ENCODE measurements at places on chromosomes 1 and 21.

DNA sequence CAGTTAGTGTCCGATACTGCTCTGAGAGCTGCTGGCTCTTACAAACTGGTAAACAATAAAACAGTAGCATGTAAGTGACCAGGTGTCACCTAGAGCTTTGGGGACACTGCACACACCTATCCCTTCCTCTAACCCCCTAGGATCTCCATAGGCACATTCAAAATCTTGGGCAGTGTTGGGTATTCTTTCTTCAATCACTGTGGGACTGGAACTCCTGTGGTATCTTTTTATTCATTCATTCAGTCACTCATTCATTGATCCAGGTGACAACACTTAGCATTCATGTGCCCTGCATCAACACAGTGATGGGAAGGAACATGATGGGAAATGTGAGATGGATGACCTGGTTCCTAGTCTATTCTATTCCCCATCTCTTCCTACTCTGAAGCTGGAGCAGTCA lies 73.9 kb downstream of the HHAT start:
- no peak for DNase-seq

DNA sequence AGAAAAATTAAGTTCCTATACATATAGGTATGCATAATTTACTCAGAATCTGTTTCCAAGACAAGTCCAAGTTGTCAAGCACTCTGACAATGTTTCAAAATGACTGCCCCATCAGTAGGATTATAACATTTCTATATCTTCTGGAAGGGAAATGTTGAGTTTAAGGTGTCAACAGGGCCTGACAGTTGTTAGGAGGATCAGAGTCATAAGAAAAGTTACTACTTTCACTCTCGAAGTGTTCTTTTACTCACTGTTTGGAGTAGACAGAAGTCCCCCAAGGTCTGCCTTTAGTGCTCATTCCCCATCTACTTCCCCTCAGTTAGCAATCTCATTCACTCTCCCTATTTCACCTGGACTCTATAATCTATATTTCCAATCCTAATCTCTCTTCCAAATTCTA lies 20.6 kb upstream of the MAGI3 start:
- no peak for DNase-seq

- peak; percentile 16 for DNase-seq
Measured at GRCh38 chr21:31180256-31181081, 142.2 kb upstream of the KRTAP19-8 start.

GRCh38 chr1:38083541-38083940 lies 36.9 kb upstream of the POU3F1 start:
- peak; percentile 98 for DNase-seq

GRCh38 chr1:54407404-54408146 lies 1.4 kb upstream of the SSBP3 start:
- peak; percentile 80 for DNase-seq

- no peak for DNase-seq
Measured at GRCh38 chr1:103273106-103273505, 164.8 kb upstream of the COL11A1 start.

- DNase-seq = no peak
Measured at GRCh38 chr1:14495381-14495780, 103.1 kb upstream of the KAZN start.

DNA sequence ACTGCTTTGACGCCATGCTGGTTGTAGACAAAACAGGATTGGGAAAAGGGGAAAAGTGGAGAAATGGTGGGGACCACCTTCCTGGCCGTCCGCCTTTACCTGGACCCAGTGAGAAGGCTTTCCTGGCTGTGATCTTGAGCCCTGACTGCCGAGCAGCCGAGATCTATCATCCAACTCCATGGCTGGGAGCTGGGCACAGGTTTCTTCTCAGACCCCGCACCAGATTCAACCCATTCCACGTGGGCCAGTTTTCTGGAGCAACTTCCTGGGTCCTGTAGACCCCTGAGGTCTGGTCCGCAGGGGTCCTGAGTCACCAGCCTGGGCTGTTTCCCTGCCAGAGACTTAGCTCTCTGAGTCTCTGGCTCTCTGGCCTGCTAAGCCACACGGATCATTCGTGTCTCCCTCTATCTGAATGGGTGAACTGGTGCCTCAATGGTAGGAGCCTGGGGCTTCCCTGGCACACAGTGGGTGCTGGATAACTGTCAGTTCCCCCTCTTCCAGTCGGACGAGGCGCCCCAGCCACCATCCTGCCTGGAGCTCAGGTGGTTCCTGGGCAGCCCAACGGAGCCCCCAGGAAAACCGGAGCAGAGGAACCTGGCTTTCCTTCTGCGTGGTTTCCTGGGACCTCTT lies 4.5 kb upstream of the NPHP4 start:
- no peak for DNase-seq

DNA sequence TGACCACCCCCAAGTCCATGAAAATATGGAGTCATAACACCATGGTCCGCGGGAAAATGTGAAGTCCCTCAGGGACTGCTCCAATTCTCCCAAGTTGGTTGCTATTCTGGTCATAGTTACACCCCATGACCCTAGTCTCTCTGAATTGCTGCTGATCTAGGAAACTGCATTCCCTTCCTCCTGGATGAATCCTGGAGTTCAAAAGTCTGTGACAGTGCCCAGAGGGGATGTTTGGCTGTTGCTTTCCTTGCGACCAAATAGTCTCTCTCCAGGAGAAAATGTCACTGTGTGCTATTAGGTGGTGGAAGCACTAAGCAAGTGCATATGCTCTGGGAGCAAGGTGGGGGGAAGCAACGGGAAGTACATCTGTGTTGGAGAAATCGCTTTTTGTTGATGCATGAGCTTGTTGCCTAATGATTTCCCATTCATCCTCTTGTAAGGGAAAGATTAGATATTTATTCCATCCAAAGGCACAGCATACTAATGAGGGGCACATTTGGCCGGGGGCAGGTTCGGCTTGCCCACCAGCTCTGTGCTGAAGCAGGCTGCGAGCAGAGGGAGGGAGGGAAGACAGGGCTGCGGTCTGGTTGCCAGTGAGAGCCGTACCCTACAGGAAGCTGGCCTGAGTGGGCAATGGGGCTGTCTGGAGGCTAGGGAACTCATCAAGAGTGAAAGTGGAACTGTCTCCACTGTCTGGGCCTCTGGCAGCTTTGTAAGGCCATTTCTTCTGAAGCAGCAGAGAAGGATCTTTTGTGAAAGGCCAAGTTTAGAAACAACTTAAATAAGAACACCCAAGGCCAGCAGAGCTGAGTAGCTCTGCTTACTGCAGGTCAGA lies 27.2 kb downstream of the SYT6 start:
- no peak for DNase-seq

DNA sequence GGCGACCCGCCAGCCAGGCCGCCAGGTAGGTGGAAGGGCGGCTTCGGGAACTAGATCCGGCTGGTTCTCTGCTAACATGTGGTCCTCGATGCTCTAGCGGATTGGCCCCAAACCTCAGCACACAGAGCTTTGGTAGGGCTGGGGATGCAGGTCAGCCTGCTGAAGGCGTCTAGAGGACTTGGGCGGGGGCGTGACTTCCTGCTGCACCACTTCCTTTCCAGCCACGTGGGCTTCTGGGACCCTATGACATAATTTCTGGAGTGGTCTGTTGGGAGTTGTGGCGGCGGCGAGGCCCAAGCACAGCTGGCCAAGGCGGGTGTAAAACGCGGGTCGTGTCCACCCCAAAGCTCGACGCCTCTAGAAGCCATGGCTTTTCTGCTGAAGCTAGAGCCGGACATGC lies 124.5 kb downstream of the ATF6 start:
- no peak for DNase-seq

DNA sequence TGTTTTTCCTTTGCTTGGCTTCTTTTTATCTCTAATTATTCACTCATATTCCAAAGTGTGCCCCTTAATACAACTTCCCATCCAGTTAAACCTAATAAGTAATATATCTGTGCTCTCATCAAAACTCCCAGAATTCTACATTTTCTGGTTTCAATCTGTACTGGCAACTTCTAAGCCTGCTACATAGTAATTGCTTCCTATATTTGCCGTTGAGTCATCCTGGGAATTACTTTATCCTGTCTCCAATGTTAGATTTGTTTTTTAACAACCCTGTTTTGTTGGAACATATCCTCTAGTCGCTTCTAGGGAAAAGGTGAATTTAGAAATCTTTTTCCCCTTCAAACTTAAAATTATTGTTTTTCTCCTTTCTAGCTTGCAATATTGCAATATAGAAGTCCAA lies 620.5 kb upstream of the PKN2 start:
- no peak for DNase-seq

DNA sequence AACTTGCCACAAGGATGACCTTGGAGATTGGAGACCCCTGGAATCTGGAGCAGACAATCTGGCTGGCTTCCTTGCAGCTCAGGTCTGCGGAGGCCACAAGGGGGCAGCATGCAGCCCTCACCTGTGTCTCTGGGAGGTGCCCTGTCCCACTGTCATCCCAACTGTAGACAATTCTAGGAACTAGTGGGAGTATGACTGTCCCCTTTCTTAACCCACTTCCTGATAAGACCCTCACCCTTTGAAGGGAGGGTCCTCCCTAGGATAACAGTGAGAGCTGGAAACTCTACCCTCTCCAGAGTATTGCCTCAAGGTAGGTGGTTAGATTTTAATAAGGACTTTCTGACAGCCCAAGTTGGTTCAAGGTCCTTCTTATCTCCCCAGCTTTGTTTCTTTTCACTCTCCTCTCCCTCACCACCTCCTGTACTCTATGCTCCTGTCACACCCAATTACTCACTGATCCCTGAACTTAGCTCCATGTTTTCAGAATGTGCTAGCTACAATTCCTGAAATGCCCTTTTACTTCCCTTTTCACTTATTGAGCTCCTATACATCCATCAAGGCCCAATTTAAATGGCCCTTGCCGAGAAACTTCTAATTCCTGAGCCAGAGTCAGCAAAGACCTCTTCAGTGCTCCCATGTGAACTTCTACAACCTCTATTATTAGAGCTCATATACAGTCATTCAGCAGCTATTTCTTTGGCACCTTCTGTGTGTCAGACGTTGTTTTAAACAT lies 9.2 kb upstream of the KCNQ4 start:
- DNase-seq = peak; percentile 55
